ENCODE measurements at places on chromosomes 4 and X.

- peak; percentile 58 for DNase-seq
These were observed 30.3 kb downstream of the NFKB1 start for GRCh38 chr4:102531462-102531861.

- DNase-seq, result peak; percentile 58
These were observed 1.5 kb downstream of the EVC start for GRCh38 chr4:5712517-5712916.

GRCh38 chr4:71206763-71207162, 132.1 kb upstream of the SLC4A4 start:
- peak; percentile 76 for DNase-seq

GRCh38 chr4:80173401-80173800, 23.9 kb upstream of the PRDM8 start:
- DNase-seq, result peak; percentile 74

DNA sequence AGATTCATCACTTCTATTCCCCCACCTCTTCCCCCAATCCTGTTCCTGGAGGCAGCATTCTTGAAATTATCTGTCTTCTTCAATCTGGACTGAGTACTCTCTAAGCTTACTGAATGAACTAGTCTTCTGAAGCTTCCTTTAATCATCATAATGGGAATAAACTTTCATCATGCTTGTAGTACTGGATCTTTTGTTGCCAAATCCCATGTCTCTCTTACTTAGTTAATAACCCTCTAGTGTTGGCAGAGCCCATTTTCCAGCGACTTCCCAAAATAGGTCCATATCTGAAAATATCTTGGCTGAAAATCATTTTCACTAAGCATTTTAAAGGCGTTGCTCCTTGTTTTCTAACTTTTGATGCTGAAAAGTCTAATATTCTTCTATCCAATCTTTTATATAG, 39.6 kb downstream of the RPS6KA3 start:
- DNase-seq, result no peak

DNA sequence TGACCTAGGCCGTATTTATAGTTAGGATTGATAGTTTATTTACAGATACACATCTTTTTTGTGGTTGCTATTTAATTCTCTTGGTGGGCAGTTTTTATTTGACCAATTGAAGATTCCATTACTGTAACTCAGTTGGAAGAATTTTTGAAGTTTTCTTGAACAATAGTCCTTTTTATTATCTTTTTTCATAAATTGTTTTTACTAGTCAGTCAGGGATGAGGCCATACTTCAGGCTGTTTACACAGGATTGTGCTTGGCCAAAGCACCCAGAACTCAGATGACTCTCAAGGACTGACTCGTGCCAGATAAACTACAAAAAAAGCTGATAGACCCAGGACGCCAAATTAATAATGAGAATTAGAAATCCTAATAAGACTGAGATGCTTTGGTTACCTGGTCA, 7.0 kb downstream of the HERC3 start:
- peak; percentile 66 for DNase-seq

GRCh38 chrX:44006081-44006480, 32.9 kb upstream of the NDP start:
- no peak for DNase-seq

DNA sequence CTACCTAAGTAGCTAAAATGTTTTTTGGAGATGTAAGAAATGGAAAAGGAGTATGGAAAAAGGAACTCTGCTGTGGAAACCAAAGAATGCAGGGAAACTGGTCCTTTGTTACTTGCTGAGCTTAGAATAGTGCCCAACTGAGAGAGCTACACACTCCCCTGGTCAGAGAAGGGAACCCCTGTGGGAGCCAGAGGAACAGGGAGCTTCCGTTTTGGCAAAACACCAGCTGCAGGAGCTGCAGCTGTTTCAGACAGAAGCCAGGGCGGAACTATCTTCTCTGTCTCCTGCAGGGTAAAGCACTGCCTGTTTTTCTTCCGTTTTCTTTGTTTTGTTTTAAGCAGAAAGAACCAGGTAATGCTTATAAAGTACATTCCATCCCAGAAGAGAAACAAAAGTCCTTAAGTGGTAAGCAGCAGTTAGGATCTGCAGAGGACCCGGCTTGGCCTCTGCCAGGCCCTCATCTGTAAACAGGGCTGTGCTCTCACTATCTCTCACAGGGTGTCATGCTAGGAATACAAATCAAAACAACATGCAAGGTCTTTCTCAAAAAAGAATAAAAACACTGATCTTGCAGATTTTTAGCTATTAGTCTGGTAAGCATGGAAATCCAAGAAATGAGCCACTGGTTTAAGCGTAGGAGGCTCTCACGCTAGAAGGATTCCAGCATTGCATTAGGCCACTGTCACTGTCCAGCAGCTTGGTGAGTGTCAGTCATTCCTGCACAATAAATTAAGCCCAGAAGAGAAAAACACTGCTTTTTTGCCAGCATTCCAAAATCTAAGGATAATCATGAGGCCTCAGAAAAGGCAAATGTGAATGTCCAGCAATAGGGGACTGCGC, 76.1 kb downstream of the CHST7 start:
- peak; percentile 34 for DNase-seq

GRCh38 chr4:173448103-173448502, 49.2 kb upstream of the SCRG1 start:
- peak; percentile 22 for DNase-seq

All from fibroblast of skin of back (primary cell).